ENCODE measurements at places on chromosomes 7 and 10.
A peak's percentile ranks its signal among the peaks of the same experiment; 100 is the strongest.

DNA sequence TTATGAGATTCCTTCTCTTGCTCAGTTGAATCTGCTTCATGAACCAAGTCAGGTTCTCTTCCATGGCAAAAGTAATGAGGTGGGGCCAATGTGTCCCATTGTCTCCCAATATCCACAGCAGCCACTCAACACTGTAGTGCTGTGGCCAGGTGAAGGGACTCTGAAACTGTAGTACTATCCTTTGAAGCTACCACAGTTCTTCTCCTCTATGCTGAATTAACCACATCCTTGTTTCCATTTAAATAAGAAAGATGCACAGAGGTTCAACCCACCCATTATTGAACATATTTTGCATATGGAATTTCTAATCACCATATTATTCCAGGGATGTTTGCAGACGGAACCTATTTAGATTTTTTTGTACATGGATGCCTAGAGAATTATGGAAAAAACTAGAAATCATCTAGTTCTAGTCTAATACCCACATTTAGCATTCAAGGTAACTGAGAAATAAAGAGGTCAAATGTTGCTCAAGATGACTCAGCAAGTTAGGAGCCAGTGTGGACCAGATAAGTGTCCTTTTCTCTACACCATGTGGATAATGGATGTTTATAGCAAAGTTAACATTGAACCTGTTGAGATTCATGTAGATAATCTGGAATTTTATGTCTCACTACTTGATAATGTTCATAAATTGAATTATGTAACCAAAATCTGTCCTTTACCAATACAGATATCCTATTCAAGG, 64.5 kb downstream of the LRRTM3 start:
- no peak for DNase-seq
- H3K27me3 ChIP-seq, result no peaks in the 10 kb centered on the region
- H3K4me3 ChIP-seq, result no peak overlapping the region
- H3K27ac ChIP-seq, result no peak overlapping the region
- no peaks in the 10 kb centered on the region for H3K4me1 ChIP-seq

GRCh38 chr7:39810710-39811109, 139.3 kb upstream of the CDK13 start:
- no peak overlapping the region for H3K4me3 ChIP-seq
- H3K4me1 ChIP-seq, result no peaks in the 10 kb centered on the region
- no peak overlapping the region for H3K27ac ChIP-seq
- H3K36me3 ChIP-seq, result no peaks in the 10 kb centered on the region
- H3K27me3 ChIP-seq, result no peaks in the 10 kb centered on the region
- DNase-seq, result no peak

DNA sequence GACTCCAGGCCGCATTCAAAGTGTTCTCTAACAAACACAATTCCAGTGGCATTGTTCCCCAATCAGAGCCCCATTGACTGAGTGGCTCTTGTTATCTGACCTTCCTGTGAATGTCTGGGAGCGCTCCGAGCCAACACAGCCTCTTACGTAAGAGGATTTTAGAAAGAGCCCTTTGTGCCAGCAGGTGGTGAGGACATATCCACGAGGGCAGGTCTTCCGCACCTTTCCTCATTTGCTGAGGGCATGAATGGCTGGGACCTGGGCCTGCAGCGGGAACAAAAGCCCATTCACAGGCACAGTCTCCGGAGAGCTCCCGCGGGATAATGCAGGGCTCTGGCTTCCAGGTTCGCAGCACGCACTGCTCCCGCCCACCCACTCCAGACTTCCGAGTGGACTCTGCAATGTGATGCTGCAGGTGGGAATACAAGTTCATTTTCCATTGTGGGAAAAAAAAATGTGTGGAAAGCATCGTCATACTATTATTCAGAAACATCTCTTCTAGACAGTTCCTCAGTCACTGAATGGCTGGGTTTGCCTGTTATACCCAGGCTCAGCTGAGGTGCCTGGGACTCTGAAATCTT, 295.0 kb upstream of the IGFBP3 start:
- no peak for DNase-seq
- H3K36me3 ChIP-seq, result no peaks in the 10 kb centered on the region
- peaks cover 4% of the 10 kb centered on the region for H3K27me3 ChIP-seq
- no peaks in the 10 kb centered on the region for H3K4me1 ChIP-seq

DNA sequence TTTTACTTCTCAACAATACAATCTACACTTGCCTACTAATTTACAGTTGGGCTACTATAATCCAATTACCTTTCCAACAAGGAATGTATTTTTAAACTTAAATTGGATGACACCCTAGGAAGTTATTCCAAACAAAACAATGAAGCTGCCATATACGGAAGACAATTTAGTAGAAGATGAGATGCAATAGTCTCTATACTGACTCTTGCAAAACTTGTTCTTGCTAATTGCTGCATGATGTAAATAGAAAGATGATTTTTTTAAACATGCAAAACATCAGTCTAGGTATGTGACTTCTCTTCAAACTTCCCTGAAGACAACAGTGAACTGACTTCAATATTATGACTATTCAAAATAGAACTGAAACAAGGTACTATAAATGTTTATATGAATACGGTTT, 17.6 kb downstream of the NT5C3A start:
- no peak overlapping the region for H3K27ac ChIP-seq
- DNase-seq, result no peak
- no peaks in the 10 kb centered on the region for H3K36me3 ChIP-seq
- no peaks in the 10 kb centered on the region for H3K27me3 ChIP-seq

- H3K27me3 ChIP-seq, result peaks cover 8% of the 10 kb centered on the region
- H3K4me3 ChIP-seq, result no peak overlapping the region
- no peak for DNase-seq
- H3K27ac ChIP-seq, result no peak overlapping the region
- peaks cover 39% of the 10 kb centered on the region for H3K36me3 ChIP-seq
- peaks cover 24% of the 10 kb centered on the region for H3K4me1 ChIP-seq
Measured at GRCh38 chr7:36565792-36566356, 158.4 kb downstream of the AOAH start.

- no peaks in the 10 kb centered on the region for H3K36me3 ChIP-seq
- DNase-seq, result no peak
- no peak overlapping the region for H3K4me3 ChIP-seq
Measured at GRCh38 chr7:142872106-142872675, 13.4 kb downstream of the TRPV6 start.

DNA sequence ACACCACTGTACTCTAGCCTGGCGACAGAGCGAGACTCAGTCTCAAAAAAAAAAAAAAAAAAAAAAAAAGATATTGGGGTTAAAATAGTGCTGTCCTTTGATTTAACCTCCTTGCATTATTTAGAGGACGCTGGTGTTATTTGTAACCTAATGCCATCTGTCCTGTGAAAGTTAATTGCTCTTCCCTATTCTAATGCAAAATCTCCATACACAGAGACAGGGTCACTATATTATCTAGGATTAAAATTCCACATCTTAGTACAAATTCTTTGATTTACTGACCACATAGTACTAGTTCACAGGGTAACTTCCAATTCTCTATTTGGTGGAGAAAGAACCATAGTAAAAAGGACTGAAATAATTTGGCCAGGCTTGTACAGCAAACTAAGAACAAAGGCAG, 184.2 kb upstream of the STEAP4 start:
- no peak overlapping the region for H3K27ac ChIP-seq
- DNase-seq, result no peak
- no peak overlapping the region for H3K4me3 ChIP-seq
- no peaks in the 10 kb centered on the region for H3K4me1 ChIP-seq
- peaks cover 2% of the 10 kb centered on the region for H3K27me3 ChIP-seq
- no peaks in the 10 kb centered on the region for H3K36me3 ChIP-seq

DNA sequence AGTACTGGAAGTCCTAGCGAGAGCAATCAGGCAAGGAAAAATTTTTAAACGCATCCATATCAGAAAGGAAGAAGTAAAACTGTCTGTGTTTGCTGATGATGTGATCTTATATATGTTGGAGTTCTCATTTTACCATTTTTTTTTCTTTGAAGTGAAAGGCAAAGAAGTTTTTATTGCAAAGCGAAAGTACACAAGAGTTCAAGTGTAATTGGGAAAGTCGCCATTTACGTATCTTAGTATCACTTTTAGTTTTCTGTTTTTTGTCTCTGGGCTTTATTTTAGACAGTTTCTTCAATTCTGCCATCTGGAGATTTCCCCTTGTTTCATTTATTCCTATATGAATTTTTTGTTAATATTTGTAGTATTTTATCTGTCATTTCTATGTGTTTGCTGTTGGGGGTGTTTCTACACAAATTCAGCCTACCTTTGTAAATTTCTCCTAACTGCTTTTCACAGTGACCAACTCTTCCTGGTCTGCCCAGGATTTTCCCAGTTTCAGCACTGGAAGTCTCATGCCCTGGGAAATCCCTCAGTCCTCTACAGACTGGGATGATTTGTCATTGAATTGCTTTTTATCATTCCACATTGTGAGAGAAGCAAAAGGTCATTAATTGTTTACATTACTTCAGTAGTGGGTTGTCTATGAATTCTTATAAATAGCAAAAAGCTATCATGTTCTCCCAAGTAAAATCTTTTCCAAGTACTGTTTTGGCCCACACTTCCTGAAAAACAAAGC, 23.2 kb downstream of the BET1 start:
- H3K4me3 ChIP-seq, result no peak overlapping the region
- H3K27me3 ChIP-seq, result no peaks in the 10 kb centered on the region
- peaks cover 6% of the 10 kb centered on the region for H3K36me3 ChIP-seq
- DNase-seq, result no peak
- H3K27ac ChIP-seq, result no peak overlapping the region
- no peaks in the 10 kb centered on the region for H3K4me1 ChIP-seq

GRCh38 chr10:47024046-47024322, 112.8 kb downstream of the PTPN20 start:
- H3K4me3 ChIP-seq, result no peak overlapping the region
- no peaks in the 10 kb centered on the region for H3K27me3 ChIP-seq
- DNase-seq, result no peak

- H3K36me3 ChIP-seq, result peaks cover 9% of the 10 kb centered on the region
- no peak overlapping the region for H3K27ac ChIP-seq
- no peak overlapping the region for H3K4me3 ChIP-seq
Measured at GRCh38 chr7:157411580-157411979, 74.8 kb downstream of the DNAJB6 start.

GRCh38 chr10:117135026-117135372, 3.1 kb downstream of the VAX1 start:
- no peak for DNase-seq
- peaks cover 29% of the 10 kb centered on the region for H3K4me1 ChIP-seq
- H3K27me3 ChIP-seq, result peaks cover 33% of the 10 kb centered on the region
- H3K36me3 ChIP-seq, result no peaks in the 10 kb centered on the region

DNA sequence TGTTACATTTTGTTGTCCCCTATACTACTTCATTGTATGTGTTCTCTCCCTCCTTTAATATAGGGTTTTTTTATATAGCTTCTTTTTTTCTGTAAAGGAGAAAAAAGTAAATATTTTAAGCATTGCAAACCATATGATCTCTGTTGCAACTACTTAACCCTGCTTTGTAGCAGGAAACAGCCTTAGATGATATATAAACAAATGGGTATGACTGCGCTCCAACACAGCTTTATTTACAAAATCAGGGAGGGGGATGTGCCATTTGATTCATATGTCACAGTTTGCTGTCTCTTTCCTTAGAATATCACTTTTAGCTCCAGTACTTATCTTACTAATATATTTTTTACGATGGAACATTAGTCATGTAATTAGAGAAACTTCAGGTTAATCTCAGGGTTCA, 155.2 kb upstream of the GNAI1 start:
- H3K27ac ChIP-seq, result no peak overlapping the region
- no peak overlapping the region for H3K4me3 ChIP-seq
- H3K4me1 ChIP-seq, result no peaks in the 10 kb centered on the region
- DNase-seq, result no peak
- no peaks in the 10 kb centered on the region for H3K27me3 ChIP-seq

- H3K4me1 ChIP-seq, result no peaks in the 10 kb centered on the region
- no peak overlapping the region for H3K4me3 ChIP-seq
- H3K27me3 ChIP-seq, result peaks cover 2% of the 10 kb centered on the region
- H3K36me3 ChIP-seq, result peaks cover 3% of the 10 kb centered on the region
- DNase-seq, result no peak
Measured at GRCh38 chr10:104449391-104449790, 95.8 kb downstream of the CFAP58 start.

- H3K4me1 ChIP-seq, result no peaks in the 10 kb centered on the region
- no peaks in the 10 kb centered on the region for H3K27me3 ChIP-seq
- DNase-seq, result no peak
- no peak overlapping the region for H3K4me3 ChIP-seq
- H3K36me3 ChIP-seq, result no peaks in the 10 kb centered on the region
Measured at GRCh38 chr7:124089621-124090020, 56.8 kb upstream of the TMEM229A start.

GRCh38 chr7:42338916-42339540, 102.0 kb upstream of the GLI3 start:
- no peak for DNase-seq
- no peaks in the 10 kb centered on the region for H3K4me1 ChIP-seq
- H3K4me3 ChIP-seq, result no peak overlapping the region
- H3K27me3 ChIP-seq, result no peaks in the 10 kb centered on the region
- H3K36me3 ChIP-seq, result no peaks in the 10 kb centered on the region
- H3K27ac ChIP-seq, result no peak overlapping the region

DNA sequence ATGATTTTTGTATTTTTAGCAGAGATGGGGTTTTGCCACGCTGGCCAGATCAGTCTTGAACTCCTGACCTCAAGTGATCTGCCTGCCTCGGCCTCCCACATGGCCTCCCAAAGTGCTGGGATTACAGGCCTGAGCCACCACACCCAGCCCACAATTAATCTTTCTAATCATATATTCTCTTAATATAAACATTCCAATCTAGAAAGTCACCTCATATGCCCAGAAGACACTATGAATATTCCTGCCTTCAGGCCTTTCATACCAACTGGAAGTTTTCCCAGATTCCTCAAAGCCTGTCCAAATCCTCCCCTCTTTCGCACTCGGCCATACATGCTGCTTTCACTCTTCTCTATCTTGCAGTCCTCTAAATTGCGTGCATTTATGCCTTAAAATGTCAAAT, 32.6 kb downstream of the PDZD8 start:
- H3K4me1 ChIP-seq, result peaks cover 56% of the 10 kb centered on the region
- no peaks in the 10 kb centered on the region for H3K36me3 ChIP-seq
- H3K27ac ChIP-seq, result peak overlapping the region; percentile 89
- DNase-seq, result no peak
- peak overlapping the region; percentile 72 for H3K4me3 ChIP-seq

- H3K36me3 ChIP-seq, result no peaks in the 10 kb centered on the region
- H3K4me1 ChIP-seq, result no peaks in the 10 kb centered on the region
Measured at GRCh38 chr10:111821871-111822270, 361.7 kb downstream of the GPAM start.

DNA sequence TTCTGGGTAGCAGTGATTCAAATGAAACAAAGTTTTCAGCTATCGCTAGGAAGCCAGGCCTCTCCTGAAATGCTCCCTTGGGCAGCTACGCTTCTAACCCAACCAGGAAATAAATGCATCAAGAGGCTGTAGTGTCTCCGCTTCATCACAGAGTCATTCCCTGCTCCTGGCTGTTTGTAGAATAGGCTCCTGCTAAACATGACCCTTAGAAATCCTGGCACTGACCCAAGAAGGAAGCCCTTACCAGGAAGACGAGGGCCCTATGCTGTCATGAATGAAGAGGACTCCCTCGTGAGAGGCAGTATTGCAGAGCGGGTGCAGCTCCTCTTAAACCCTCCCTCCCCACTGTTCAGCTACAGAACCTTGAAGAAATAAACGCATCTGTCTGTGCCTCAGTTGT, 48.3 kb downstream of the NOD1 start:
- no peak overlapping the region for H3K27ac ChIP-seq
- no peak overlapping the region for H3K4me3 ChIP-seq
- H3K36me3 ChIP-seq, result peaks cover 62% of the 10 kb centered on the region
- DNase-seq, result no peak
- H3K4me1 ChIP-seq, result peaks cover 8% of the 10 kb centered on the region

Measured in immature natural killer cell (primary cell).